Panc1 (cell line): ENCODE measurements at places on chromosomes 6 and 20.

- DNase-seq: no peak
These were observed 120.1 kb upstream of the TIAM2 start for GRCh38 chr6:154874773-154875592.

DNA sequence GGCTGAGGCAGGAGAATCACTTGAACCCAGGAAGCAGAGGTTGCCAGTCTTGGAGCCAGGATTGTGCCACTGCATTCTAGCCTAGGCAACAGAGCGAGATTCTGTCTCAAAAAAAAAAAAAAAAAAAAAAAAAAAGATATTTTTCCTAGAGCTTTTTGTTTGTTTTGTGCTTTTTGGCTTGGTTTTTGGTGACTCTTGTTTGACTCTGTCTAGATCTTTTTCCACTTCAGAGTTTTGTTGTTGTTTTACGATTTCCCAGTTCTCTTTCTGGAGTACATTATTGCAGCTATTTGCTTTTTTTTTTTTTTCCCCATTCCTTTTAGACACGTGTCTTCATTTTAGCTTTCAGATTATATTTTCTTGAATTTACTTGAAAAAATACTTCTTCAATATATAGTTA lies 67.0 kb upstream of the AKAP12 start:
- DNase-seq: no peak

DNA sequence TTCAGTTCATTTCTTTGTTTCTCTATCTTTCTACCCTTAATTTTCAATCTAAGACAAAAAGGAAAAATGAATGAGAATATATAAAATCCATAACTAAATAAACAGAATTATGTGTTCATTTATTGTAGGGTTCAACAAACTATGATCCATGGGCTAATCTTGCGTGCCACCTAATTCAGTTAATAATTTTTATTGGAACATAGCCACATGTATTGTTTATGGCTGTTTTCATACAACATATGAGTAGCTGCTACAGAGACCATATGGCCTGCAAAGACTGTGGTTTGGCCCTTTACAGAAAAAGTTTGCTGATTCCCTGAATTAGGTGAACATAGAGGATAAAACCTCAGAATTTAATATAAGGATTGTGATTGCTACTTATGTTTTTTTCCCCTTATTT lies 21.8 kb downstream of the SENP6 start:
- no peak for DNase-seq

GRCh38 chr20:49501917-49502316 lies 19.4 kb upstream of the KCNB1 start:
- DNase-seq: no peak

GRCh38 chr6:38482466-38482865 lies 157.3 kb downstream of the BTBD9 start:
- DNase-seq: no peak

GRCh38 chr6:169763881-169764280 lies 12.5 kb downstream of the ERMARD start:
- DNase-seq: no peak

DNA sequence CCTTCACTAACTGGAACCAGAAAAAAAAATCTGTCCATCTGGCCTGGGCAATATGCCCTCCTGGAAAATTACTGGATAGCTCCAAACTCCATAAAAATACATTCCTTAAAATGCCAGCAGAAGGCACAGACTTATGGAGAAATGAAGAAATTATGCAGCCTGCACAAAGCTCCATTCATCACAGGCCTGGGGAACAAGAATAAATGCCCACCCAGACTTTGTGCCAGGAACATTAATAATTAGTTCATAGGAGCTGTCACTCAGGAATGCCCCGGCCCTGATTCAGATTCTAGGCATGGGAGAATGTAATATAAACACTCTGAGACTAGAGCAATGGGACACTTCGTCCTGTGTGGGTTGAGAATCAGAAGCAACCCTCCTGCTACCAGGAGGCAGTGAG lies 199.3 kb downstream of the OTOR start:
- no peak for DNase-seq

GRCh38 chr6:96742702-96743101 lies 94.6 kb downstream of the GPR63 start:
- no peak for DNase-seq
